ENCODE measurements at places on chromosomes 1 and 21. TPM values are rescaled to one million over a fixed set of nuclear protein-coding genes. Genes with fewer than 3 reads are reported as not detected.

DNA sequence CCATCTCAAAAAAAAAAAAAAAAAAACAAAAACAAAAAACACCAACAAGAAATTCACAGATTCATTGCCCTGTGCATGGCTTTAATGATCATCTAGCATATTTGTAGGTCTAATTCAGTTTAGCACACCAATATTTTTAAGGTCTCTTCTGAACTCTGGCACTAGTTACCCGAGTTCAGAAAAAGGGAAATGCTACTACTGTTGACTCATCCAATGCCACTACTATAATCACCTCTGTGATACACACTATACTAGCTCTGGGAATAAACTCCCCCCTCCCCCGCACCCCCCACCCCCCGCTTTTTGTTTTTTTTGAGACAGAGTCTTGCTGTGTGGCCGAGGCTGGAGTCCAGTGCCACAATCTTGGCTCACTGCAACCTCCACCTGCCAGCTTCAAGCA is 55.6 kb downstream of the FBXO42 start:
- DNase-seq = no peak

GRCh38 chr1:15100121-15100879 is 53.2 kb upstream of the TMEM51 start:
- no peak for DNase-seq

Gene CD1C
- total RNA-seq = 0.95 TPM

DNA sequence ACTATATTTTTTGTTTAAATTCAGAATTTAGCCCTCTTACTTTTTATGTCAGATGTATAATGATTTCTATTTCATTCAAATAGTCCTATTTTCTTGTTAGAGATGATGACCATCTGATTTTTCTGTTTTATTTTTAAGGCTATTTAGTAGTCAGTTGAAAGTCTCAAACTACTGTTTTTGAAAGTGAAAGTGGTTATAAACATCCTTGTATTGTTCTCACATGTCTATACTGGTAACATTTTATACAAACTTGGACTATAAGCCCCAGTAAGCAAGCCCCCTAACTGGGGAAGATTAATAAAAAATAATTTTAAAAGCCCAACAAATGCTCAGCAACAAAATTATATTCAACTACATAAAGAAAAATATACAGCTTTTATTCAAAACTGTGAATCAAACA is 271.3 kb upstream of the RGS18 start:
- DNase-seq = no peak
